ENCODE measurements at places on chromosomes 5 and 9. TPM values are rescaled to one million over a fixed set of nuclear protein-coding genes. Genes with fewer than 3 reads are reported as not detected.

QSOX2 gene
- 13.1 TPM for total RNA-seq

ZNF367 gene
- total RNA-seq, result 2.2 TPM

PLEKHG4B gene
- 8.3 TPM for total RNA-seq

PCDHB3 gene
- 1.2 TPM for total RNA-seq

RMRP gene
- 3,764 TPM for total RNA-seq

LCP2 gene
- total RNA-seq, result 12.1 TPM

ZER1 gene
- total RNA-seq, result 16.1 TPM

CSF2 gene
- not detected for total RNA-seq

PCDHB16 gene
- total RNA-seq, result 3.8 TPM

GOLGA2 gene
- total RNA-seq, result 174 TPM

RAB24 gene
- total RNA-seq, result 16.9 TPM

PCDHGB6 gene
- total RNA-seq, result 3.1 TPM

ZNF474 gene
- 0.37 TPM for total RNA-seq

NUTM2G gene
- total RNA-seq, result not detected

CCDC187 gene
- 0.88 TPM for total RNA-seq

IL33 gene
- total RNA-seq, result 6.9 TPM

OGN gene
- total RNA-seq, result 53.5 TPM

FCN2 gene
- not detected for total RNA-seq

FOXD4L3 gene
- total RNA-seq, result not detected

TPPP gene
- 1.7 TPM for total RNA-seq

MCTP1 gene
- 114 TPM for total RNA-seq

NEURL1B gene
- total RNA-seq, result 58.2 TPM

FAM153A gene
- 0.91 TPM for total RNA-seq

AQP3 gene
- total RNA-seq, result 2.8 TPM

CXXC5 gene
- 39.9 TPM for total RNA-seq

PAEP gene
- not detected for total RNA-seq
